ENCODE measurements at places on chromosomes 16 and 17.
A peak's percentile ranks its signal among the peaks of the same experiment; 100 is the strongest.

GRCh38 chr16:58661199-58661830 is 23.3 kb downstream of the SLC38A7 start:
- no peak for DNase-seq

DNA sequence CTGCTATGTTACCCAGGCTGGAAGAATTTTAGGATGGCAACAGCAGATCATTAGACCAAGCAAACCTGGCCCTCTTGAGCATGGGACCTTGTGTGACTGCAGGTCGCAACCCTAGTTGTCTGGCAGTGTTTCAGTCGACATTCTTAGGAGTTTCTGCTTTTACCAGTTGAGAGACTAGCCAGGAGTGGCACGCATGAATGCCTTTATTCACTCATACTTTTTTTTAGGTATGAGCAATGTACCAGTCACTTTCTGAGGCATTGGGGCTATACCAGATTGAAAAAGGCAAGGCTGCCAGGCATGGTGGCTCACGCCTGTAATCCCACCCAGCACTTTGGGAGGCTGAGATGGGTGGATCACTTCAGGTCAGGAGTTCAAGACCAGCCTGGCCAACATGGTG is 28.2 kb upstream of the HAS3 start:
- DNase-seq, result no peak

GRCh38 chr17:76147211-76148014 is 6.4 kb upstream of the FOXJ1 start:
- DNase-seq, result no peak

- no peak for DNase-seq
Observed at GRCh38 chr16:48347191-48347865, 37.9 kb downstream of the SIAH1 start.

- no peak for DNase-seq
Observed at GRCh38 chr17:50469208-50469605, 527 bp upstream of the CHAD start.

GRCh38 chr17:62057696-62058095 is 7.4 kb downstream of the MED13 start:
- DNase-seq, result no peak

GRCh38 chr17:78176548-78177025 is 8.2 kb downstream of the SYNGR2 start:
- peak; percentile 59 for DNase-seq

DNA sequence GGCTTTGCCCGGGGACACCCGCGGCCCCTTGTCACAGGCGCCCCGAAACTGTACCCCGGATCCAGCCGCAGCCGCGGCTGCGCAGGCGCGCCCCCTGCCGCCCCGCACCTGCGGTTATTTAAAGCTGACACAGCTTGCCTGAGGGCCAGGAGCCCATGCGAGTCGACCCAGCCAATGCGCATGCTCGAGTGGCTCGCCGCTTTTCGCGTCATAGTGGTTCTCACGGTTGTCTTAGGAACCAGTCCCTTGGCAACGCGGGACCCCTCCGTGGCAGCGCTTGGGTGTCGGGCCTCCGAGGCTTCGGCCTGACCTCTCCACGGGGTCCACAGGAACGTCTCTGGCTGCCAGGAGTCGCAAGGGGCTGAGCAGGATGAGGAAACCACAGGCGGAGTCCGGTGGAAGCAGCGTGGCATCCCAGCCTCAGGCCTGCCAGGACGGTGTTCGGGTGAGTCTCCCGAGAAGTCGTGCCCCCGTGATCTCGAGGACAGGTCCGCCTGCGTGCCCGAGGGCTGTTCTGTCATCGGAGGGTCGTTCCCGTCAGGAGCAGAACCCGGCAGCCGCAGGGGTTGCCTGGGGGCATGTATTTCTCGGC is 716.9 kb downstream of the KCNJ18 start:
- DNase-seq, result no peak

GRCh38 chr16:57406881-57407280 is 2.3 kb downstream of the CCL17 start:
- no peak for DNase-seq

DNA sequence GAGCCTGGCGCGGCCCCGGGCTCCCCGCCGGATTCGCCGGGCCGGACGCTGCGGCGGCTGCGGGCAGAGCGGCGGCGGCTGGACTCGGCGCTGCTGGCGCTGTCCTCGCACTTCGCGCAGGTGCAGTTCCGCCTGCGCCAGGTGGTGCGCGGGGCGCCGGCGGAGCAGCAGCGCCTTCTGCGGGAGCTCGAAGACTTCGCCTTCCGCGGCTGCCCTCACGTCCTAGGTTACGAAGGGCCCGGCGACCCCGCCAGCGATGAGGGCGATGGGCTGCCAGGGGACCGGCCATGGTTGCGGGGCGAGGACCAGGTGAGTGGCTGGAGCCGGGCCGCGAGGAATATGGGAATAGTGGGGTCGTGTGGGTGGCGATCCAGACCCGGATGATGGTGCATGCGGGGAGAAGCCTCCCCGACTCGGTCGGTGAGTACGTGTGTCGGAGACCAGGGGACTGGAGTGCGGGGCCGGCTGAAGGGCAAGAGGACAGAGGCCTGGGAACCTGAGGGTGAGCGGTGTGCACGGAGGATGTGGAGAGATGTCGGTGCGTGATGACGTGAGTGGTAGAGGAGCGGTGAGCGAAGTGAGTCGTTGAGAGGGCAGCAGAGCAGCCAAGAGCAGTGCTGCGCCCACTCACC is 517 bp downstream of the RUNDC1 start:
- DNase-seq, result peak; percentile 32
